ENCODE measurements at places on chromosomes 3 and 15.

- no peak for DNase-seq
Observed at GRCh38 chr3:21256932-21257331, 494.1 kb downstream of the ZNF385D start.

DNA sequence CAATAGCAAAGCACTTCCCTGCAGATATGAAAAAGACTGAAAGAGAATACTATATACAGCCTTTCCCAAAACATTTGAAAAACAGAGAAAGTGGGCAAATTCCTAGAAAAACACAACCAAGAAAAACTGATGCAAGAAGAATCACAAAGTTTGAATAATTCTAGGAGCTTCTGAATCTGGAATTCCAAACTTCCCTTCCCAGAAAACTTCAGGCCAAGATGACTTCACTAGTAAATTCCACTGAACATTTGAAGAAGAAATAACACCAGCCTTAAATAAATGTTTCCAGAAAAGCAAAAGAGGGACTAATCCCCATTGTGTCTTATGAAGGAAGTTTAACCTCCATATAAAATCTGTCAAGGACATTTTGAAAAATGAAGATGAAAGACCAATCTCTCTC is 15.8 kb upstream of the NSMCE3 start:
- DNase-seq = no peak

GRCh38 chr3:119401503-119402440 is 61.6 kb downstream of the TMEM39A start:
- DNase-seq = no peak

- no peak for DNase-seq
Observed at GRCh38 chr3:133443649-133444422, 44.0 kb downstream of the BFSP2 start.

DNA sequence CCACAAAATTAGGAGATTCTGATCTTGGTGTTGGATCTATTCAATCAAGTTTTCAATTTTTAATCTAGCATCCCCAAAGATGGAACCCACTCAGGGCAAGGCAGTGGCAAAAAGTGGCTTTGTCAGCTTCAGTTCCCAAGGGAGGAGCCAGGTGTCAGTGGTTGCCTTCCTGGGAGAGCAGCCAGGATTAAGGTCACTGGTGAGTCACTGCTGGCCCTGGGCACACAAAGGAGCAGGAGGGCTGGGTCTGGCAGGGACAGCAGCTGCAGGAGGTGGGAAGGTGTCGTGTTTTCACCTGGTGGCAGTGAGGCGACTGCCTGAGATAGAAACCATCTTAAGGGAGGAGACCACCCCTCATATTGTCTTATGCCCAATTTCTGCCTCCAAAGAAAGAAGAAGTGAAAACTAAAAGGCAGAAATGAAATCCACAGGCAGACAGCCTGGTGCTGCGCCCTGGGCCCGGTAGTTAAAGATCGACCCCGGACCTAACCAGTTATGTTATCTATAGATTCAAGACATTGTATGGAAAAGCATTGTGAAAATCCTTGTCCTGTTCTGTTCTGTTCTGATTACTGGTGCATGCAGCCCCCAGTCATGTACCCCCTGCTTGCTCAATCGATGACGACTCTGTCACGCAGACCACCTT is 5.9 kb upstream of the KLHL25 start:
- DNase-seq = no peak

DNA sequence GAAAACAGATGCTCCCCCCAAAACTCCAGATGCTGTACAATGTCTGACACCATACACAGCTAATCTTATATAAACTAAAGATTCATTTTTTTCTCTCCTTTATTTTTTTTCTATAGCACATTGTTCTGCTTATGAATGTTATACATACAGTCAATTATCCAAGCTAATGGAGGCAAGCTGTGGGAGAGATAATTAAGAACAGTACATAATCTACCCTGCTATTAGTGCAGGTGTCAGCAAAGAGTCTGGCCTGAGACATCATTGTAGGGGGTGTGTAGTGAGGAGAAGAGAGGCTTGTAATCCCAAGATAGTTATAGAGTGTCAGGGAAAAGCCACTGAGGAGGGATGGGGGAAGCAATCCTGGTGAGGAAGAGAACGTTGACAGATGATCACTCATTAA is 25.4 kb upstream of the CHMP2B start:
- DNase-seq = no peak

DNA sequence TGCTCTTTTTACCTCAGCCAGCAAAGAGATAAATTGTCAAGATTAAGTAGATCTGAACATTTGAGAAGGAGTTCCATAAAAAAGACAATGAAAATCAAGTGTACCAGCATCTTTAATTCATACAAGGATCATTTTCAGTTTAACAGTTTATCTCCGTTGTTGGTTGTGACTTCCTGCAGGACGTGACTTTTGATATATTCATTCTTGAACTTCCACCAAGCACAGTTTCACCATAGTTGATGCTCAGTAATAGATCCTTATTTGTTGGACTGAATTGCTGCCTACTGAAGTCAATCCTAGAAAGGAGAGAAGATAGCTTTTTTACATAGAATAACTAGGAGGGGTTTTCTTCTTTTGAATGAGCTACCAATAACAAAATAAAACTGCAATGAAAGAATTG is 408.2 kb downstream of the LPP start:
- no peak for DNase-seq

- DNase-seq = no peak
Observed at GRCh38 chr3:45597581-45597980, 3.0 kb downstream of the LIMD1 start.

DNA sequence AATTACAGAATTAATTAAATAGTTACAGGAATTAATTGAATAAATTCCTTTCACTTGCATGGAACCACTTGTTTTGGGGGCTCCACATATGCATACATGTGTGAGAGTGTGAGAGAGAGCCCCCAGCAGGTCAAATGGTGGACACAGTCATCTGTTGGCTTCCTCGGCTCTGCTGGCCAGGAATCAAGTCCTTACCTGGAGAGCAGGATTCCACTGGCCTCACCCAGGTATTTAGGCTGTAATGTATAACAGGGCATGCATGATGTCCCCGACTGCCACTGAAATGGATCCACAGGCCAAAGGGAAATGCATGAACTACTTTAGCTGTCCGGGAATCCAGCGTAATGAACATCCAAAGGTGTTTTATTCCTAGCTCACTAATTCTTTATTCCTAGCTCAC is 139.7 kb upstream of the SMAD3 start:
- DNase-seq = no peak

- no peak for DNase-seq
Observed at GRCh38 chr3:100384733-100385525, 16.0 kb downstream of the TOMM70 start.

GRCh38 chr3:106458952-106459351 is 590.1 kb upstream of the CBLB start:
- DNase-seq = no peak

DNA sequence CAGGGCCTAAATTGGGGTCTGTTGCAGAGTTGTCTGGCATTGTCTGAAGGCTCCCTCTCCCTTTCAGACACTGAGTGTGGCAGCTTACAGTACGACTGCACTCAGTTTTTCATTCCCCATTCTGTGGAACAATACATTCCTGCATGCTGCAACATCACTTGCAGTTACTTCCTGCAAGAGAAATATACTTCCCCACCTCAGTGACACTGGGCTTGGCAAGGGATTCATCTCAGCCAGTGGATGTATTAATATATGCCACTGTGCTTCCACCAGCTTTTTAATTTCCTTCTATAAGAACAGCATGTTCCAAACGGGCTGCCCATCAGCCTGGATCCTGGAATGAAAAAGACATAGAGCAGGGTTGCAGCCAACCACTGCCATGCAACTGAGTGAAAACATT is 23.1 kb downstream of the B3GALNT1 start:
- DNase-seq = no peak

DNA sequence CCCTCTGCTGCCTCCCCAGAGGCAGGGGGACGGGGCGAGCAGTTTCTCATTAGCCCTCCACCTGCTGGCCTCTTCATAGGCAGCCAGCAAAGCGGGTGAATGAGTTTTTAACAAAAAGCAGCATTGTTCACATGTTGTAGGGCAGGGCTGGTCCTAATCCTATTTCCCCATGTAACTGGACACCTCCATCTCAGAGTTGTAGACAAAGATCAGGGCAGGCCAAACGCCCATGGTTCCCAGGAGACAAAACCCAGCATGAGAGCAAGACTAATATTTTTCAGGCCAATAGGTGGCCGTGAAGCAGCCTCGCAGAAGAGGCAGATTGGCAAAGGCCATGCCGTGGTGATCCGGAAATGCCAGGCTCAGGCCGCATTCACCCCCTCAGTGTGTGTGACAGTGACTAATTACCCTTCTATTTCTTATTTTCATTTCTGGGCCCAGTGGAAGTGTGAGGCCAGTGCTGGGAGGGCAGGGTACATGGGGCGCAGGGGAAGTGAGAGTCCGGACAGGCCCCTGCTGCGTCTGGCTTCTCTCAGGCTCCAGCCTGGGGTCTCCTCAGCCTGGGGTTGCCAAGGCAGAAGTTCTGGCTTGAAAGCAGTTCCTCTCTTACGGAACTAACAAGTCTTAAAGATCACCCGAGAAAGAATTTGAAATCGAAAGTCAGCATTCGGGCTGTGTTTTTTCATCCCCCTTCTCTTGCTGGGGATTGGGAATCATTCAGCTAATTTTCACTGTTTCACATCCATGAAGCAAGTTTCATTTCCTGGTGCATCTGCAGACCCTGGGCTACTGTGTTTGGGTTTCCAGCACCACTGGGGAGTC is 64.8 kb downstream of the BOC start:
- DNase-seq = no peak

GRCh38 chr3:5727743-5728484 is 540.4 kb downstream of the EDEM1 start:
- no peak for DNase-seq

DNA sequence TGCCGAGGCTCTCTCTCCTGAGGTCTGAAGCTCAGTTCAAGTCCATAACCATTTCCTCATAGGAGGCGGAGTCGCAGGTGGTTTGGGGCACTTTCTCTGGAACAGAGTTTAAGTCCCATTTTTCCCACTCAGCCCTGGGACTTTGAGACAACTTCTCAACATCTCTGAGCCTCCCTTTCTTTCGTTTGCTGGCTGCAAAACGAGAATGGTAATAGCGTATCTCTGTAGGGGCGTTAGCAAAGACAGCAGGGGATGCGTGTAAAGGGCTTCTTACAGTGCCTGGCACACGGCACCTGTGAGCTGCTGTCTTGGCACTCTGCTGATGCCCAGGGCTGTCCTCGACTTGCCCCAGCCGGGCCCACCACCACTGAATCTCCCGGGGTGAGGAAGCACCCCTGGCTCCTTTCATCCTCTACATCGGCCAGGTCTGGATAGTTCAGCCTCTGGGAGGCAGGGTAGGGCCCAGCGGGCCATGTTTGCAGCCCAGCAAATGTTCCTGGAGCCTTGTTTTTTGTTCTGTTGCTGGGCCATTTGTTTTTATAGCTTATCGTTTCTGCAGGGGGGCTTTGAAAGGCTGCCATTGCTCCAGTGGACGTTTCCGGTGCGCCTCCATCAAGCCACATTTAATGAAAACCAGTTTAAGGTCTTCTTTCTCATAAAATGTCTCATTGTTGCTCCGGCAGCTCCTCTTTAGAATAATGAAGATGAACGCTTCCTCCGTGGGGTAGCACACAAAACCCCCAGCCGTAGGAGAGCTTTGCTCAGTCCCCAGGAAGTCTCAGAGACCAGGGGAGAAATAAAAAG is 60.0 kb upstream of the WNT5A start:
- no peak for DNase-seq

GRCh38 chr3:18919158-18919557 is 229.2 kb upstream of the KCNH8 start:
- no peak for DNase-seq

DNA sequence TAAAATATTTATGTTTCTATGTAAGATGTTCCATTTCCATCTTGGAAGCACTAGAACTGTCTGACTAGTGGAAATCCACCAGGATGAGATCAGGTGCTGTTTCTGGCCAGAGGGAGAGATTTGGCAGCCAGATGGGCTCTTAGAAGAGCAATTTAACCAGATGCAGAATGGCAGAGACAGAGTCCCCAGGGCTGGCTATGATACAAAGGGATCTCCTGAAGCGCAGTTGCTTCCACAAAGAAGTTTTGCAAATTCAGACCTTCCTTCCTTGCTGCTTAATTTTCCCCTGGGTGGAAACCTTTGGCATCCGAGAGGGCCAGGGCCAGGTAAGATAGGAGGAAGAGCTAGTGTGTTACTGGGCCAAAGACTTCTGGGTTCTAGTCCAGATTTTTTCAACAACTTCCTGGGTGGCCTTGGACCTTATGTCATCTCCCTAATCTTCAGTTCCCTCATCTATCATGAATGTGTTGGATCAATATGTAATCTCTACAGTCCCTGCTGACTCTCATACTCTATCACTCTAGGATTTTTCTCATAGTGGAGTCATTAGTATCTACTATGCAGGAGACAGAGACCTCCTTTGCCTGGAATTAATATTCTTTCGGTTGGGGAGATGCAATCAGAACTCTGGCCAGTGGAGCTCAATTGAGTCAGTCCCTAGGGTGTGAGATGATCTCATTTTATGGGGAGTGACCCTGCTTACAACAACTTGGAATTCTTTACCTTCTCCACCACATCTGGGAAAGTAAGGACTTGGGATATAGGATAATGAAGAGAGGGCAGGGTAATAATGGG is 41.1 kb upstream of the NDUFB4 start:
- no peak for DNase-seq

DNA sequence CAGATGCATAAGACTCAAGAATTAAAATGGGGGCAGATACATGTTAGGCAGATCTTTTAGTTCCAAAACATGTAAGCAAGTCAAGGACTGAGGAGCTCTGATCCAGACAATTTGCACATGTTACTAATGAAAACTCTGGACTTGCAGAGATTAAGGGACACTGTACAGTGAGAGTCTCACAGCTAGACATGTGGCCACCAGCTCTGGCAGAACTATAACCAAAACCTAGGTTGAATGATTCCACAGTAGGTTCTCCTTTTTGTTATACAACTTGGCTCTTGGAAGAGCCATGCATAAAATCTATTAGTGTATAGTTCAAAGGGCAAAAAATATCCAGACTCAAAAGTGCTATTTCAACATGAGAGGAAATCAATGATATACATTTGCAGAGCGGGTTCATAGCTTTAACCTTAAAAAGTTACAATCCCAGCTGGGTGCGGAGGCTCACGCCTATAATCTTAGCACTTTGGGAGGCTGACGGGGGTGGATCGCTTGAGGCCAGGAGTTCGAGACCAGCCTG is 61.8 kb downstream of the SETD2 start:
- no peak for DNase-seq

- no peak for DNase-seq
Observed at GRCh38 chr3:136311261-136311660, 61.1 kb downstream of the PCCB start.

DNA sequence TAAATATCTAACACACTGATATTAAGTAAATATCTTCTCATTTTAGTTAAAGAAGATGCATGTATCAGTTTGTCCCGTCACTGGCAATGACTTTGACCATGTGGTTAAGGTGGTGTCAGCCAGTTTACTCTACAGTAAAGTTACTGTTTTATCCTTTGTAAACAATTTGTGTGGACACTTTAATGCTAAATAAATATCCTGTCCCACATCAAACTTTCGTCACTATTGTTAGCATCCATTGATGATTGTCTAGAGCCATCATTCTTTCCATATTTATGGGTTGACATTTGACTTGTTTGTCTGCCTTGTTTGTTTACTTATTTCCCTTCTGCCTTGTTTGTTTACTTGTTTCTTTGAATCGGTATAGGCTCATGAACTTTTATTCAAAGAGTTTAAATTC is 11.0 kb upstream of the GPD1L start:
- no peak for DNase-seq
